ENCODE measurements at places on chromosomes 5 and 9.

DNA sequence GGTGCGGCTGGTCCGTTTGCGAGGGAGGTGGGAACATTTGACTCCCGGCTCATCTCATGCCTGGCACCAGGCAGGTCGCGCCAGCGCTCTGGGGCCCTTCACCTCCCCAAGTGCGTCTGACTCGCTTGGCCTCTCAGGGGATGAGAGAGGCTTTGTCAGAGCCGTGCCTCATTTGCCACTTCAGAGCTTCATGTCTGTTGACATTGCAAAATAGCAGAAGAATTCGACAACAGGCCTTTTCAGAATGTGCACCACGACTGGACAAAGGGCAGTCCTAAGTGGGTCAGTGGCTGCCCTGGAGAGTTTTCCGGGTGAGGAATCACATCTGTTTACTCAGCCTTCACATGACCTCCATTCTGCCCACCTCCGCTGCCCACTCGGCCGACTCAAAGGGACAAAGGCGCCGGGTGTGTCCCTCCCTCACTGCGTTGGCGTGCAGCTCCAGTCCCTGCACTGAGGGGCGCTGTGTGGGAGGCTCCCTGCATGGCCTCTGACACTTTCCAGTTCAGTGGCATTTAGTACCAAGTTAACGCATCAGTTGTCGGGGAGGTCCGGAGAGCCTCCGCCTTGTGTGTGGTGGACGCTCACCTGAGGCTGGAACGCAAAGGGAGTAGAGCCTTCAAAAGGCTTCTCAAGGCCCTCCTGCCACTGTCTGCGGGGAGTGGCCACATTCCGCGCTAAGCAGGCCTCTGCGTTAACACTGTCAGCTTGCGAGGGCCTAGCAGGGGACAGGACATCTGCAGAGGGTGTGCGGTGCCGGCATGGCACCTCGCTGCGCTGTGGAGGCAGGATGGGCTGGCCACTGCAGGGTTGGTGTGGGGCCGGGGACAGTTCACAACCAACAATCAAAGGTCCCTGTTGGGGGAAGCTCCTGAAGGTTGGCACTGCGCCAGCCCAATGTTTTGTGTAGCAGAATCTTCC, 171.5 kb downstream of the NXNL2 start:
- DNase-seq = no peak

- DNase-seq = no peak
Observed at GRCh38 chr9:74499770-74500583, 2.8 kb downstream of the RORB start.

DNA sequence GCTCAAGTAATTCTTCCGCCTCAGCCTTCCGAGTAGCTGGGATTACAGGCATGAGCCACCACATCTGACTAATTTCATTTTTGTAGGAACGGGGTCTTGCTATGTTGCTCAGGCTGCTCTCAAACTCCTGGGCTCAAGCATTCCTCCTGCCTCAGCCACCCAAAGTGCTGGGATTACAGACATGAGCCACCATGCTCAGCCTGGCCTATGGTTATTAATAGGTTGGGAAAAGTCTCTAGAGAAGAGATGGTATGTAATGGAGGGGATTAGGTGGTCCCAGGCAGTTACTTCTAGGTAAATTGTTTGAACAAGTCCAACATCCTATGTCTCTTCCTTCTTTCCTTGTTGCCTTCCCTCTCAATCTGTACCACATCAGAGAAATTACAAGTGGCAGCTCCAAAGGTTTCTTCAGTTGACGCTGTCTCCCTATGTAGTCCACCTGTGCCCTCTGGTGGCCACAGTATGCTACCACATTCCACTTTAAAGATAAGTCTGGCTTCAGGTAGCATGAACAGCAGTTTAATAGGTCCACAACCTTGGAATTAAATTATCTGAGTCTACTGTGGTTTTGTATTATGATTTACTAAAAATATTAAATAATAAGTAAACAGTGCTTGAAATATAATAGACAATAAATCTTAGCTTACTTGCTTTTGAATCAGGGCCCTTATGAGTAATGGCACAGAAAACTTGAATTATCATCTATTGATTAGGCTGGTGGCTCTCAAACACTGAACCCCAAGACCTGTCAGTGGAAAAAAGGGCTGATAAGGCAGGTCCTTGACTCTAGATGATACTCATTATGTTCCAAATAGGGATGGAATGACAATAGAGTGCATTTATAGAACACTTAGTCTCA, 9.7 kb downstream of the TIGD6 start:
- peak; percentile 59 for DNase-seq

GRCh38 chr9:24257726-24258125, 288.0 kb downstream of the IZUMO3 start:
- no peak for DNase-seq

- DNase-seq = no peak
Observed at GRCh38 chr5:54066433-54066832, 243.9 kb downstream of the ARL15 start.

DNA sequence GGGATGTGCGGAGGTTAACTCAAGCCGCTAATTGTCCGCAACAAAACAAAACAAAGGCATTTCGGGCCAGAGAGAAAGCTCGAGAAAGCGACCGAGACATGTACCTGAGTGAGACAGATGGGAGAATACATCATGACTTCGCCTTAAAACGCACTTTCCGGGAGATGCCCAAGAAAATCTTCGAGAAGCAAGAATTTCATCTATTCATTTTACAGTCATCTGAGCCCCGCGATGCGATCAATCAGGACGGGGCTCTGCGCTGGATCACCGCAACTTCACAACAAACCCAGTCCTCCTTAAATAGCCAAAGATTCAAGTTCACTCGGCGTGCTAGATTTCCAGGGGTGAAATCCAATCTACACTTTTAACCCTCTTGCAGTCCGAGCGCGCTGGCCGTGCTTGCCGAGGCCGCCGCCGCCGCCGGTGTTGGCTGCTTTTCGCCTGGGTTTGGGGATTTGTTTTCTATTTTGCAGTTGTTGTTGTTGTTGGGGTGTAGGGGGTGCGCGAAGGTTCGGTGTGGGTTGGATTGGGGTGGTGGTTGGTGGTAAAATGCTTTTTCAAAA, 482 bp downstream of the NFIB start:
- no peak for DNase-seq

GRCh38 chr9:137592767-137593166, 2.5 kb upstream of the ZMYND19 start:
- no peak for DNase-seq

DNA sequence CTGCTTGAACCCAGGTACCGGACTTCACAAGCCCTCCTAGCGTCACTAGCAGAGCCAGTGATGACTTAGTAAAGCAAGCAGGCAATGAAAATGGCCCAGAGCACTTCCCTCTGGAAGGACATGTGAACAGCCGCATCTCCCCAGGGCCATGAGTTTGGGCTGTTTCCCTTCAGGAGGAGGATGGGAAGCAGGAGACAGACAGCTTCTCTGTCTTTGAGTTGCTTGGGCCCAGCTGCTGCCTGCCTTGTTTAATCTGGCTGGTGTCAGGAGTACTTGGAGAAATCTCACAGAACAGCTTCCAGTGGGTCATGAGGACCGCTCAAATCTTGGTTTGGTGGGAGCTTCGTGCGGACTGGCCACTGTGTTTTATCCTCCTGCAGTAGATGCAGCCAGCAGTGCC, 25.4 kb upstream of the WWC1 start:
- no peak for DNase-seq

DNA sequence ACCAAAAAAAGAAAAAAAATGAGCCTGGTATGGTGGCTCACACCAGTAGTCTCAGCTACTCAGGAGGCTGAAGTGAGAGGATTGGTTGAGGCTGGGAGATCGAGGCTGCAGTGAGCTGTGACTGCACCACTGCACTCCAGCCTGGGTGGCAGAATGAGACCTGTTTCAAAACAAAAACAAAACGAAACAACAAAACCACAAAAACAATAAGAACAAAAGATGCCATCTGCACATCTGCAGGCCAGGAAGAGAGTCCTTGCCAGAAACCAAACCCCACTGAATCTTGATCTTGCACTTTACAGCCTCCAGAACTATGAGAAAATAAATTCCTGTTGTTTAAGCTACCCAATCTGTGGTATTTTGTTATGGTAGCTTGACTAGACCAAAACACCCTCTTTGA, 207.7 kb downstream of the YTHDC2 start:
- DNase-seq = no peak

DNA sequence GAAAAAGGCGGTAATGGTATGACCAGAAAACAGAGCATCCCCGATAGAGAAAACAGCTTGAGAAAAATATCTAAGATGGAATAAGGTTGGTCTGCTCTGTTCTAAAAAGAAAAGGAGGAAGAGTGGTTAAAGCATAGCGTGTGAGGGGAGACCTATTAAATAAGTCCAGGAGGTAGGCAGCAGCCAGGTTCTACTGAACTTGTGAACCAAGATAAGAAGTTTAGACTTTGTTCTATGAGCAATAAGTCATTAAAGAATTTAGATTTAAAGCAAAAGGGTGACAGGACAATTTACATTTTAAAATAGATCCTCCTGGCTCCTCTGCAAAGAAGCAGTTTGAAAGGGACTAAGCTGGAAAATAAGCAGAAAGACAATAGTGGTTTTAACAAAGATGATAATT, 81.3 kb upstream of the COX7C start:
- no peak for DNase-seq

DNA sequence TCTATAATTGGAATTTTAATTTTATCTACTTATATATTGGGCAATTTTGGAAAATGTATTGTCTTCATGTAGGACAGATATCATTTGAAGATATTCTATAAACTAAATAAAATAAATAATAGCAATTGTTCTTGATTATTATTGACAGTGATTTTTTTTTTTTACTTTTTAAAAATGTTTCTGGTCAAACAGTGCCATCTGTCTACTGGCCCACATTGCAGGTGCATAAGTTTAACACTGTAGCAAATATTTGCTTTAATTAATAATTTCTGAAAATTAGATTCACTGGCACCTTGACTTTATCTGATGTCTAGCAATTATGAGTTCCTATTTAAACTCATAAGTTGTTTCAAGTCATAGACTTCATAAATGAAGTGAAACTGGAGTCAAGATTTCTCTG, 41.1 kb upstream of the ISOC1 start:
- no peak for DNase-seq

GRCh38 chr5:24475101-24475500, 169.7 kb downstream of the CDH10 start:
- DNase-seq = no peak

DNA sequence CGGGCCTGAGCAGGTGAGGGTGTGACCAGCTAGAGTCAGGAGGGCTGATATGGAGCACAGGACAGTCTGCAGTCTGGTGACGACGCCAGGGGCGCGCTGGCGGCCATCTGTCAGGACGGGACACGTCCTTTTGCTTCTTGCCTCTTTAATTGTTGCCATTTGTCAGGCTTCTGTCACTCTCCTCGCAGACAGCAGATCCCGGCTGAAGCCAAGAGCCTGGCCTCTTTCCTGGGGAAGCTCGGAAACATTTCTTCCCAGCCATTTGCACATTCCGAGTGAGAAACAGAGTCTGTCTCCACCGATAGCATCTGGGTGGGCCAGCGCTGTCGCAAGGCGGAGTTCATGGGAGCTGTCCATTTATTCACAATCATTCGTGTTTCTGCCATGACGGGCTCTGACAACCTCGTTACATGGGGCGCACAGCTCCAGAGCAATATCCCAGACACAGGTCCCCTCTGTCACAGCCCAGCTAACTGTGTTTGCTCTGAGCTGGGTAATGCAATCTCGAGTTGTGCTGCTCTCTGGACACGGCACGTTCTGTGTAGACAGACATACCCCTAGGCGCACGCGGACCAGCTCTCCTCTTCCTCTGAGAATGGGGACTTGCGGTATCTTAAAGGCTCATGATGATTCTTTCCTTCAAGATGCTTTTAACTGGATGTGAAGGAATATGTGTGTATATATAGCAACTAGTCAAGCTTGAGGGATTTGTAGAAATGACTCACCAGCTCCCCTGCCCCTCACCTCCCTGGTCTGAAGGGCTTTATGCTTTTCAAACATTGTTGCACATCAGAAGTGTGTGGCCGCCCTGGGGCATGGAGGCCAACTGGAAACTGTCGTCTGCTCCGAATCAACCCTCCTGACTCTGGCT, 105.3 kb upstream of the FCN2 start:
- no peak for DNase-seq

DNA sequence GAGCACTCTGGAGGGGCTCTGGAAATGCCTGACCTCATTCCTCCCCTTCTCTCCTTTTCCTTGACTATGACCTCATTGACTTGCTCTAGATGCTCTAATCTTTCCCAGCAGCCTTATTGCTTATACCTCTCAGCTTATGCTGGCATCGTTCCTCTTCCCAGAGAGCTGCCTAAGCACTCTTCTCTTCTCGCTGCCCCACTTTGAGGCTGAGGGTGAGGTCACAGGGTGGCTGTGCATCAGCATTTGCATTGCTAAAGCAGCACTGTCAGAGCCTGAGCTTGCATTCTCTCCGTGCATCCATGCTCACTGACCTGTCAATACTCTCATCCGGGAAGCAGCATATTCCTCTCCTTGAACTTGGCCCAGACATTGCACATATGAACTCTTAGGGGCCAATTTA, 96.4 kb upstream of the NTRK2 start:
- DNase-seq = no peak

- DNase-seq = no peak
Observed at GRCh38 chr5:57956636-57957035, 474.0 kb upstream of the ACTBL2 start.

DNA sequence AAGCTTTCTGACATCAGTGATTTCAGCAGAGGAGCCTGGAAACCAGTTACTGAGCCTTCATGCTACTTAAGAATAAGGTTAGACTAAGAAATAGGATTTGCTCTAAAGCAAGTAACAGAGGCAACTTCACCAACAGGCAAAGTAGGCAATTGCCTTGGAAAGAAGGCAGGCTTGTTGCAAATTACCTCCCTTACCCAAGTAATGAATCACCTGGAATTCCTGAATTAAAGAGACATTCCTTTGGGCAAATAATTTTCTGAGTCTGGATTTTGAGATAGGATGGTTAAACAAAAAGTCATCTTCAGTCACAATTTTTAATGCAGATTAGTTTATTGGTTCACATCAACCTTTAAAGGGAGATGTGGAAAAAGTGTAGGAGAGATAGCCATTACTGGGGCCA, 92.8 kb downstream of the ITGA1 start:
- DNase-seq = no peak

DNA sequence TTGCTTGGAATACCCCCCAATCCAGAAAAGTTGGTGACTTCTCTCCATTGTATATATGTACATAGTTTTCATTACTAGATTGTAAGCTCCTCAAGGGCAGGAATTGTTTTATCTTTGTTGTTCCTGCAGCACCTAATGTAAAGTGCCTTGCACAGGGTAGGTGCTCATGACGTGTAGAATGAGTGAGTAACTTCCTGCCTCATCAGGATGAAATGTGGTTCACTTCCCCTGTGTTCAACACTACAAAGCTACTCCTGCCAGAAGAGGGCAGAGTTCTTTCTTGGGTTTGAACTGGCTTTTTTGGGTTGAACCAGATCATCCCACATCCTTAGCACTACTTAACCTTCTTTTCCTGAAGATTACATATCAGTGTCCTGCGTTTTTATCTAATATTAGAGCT, 23.9 kb downstream of the GTF3C4 start:
- DNase-seq = peak; percentile 45

- DNase-seq = no peak
Observed at GRCh38 chr5:54024466-54024865, 285.9 kb downstream of the ARL15 start.

DNA sequence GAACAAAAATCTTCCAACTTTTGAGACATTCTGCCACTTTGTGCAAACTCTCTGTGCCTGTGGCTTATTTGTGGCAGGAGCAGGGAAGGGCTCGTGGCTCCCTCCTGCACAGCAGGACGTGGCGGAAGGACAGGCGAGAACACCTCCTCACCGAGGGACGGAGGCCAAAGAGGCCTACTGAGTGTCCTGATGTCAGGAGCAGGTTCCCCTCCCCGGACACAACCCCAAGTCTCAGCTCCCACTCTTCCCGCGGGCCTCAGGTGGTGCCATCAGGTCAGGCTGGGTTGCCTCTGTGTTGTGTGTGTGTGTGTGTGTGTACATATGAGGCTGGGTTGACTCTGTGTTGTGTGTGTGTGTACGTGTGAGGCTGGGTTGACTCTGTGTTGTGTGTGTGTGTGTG, 136.8 kb upstream of the LPCAT1 start:
- no peak for DNase-seq
